PC-3 (cell line): ENCODE measurements at places on chromosomes 1 and 21. TPM values are rescaled to one million over a fixed set of nuclear protein-coding genes. Genes with fewer than 3 reads are reported as not detected.

DNA sequence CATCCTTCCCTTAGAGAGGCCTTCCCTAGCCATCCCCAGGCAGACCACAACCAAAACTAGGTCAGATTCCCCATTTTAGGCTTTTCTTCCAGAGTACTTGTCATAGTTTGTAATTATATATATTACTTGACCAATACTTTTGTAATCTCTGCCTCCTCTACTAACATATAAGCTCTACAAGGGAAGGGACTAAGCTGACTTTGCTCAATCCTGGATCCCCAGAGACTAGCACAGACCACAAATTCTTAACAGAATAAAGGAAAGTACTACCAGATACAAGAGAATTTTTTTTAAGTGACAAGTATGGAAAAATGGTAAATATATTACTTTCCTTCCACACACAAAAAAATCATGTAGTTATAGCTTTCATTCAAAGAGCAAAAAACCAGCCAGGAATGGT is 2.0 kb downstream of the ZMYM6 start:
- no peak overlapping the region for H3K27ac ChIP-seq
- peak overlapping the region; percentile 98; the same call in 1 of the 2 replicates for H3K4me3 ChIP-seq
- no peaks in the 10 kb centered on the region for H3K36me3 ChIP-seq
- no peak for DNase-seq

The DIO1 gene
- total RNA-seq, result not detected in 2 replicates

GRCh38 chr1:106173101-106173500 is 883.4 kb upstream of the PRMT6 start:
- no peak overlapping the region for H3K4me3 ChIP-seq
- DNase-seq, result no peak
- H3K4me1 ChIP-seq, result no peaks in the 10 kb centered on the region
- no peaks in the 10 kb centered on the region for H3K36me3 ChIP-seq
- no peak overlapping the region for H3K27ac ChIP-seq

DNA sequence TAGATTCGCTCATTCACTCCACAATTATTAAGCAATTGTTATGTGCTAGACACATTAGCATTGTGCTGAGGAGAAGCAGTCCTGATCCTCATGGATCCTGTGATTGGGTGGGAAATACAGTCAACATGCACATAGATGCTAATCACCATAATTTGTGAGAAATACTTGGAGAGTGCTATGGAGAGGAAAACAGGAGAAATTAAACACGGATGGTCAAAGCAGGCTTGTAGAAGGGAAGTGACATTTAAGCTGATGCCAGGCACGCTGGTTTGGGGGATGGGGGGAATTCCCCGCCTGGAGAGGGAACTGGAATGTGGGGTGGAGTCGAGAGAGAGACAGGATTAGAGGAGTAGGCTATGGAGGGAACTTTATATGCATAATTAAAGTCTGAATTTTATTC is 52.2 kb upstream of the L1TD1 start:
- no peak overlapping the region for H3K27ac ChIP-seq
- H3K27me3 ChIP-seq, result no peaks in the 10 kb centered on the region
- no peak overlapping the region for H3K4me3 ChIP-seq
- DNase-seq, result no peak

- H3K27me3 ChIP-seq, result no peaks in the 10 kb centered on the region
- peak overlapping the region; percentile 25; the same call in 1 of the 2 replicates for H3K4me3 ChIP-seq
- DNase-seq, result peak; percentile 97
- H3K27ac ChIP-seq, result peak overlapping the region; percentile 78
- peaks cover 25% of the 10 kb centered on the region for H3K36me3 ChIP-seq
- H3K4me1 ChIP-seq, result peaks cover 63% of the 10 kb centered on the region
These were observed 4.9 kb downstream of the PRKAB2 start for GRCh38 chr1:147167365-147167764.

GRCh38 chr1:66788231-66788939 is 12.7 kb downstream of the INSL5 start:
- H3K27ac ChIP-seq, result no peak overlapping the region
- DNase-seq, result peak; percentile 75
- peaks cover 9% of the 10 kb centered on the region for H3K4me1 ChIP-seq
